C1 segment of cervical spinal cord (tissue), 14 donors: ENCODE measurements at places on chromosomes 16 and 17.

- DNase-seq, result peak; percentile 63
These were observed 63.3 kb upstream of the HSBP1 start for GRCh38 chr16:83744441-83744981.

DNA sequence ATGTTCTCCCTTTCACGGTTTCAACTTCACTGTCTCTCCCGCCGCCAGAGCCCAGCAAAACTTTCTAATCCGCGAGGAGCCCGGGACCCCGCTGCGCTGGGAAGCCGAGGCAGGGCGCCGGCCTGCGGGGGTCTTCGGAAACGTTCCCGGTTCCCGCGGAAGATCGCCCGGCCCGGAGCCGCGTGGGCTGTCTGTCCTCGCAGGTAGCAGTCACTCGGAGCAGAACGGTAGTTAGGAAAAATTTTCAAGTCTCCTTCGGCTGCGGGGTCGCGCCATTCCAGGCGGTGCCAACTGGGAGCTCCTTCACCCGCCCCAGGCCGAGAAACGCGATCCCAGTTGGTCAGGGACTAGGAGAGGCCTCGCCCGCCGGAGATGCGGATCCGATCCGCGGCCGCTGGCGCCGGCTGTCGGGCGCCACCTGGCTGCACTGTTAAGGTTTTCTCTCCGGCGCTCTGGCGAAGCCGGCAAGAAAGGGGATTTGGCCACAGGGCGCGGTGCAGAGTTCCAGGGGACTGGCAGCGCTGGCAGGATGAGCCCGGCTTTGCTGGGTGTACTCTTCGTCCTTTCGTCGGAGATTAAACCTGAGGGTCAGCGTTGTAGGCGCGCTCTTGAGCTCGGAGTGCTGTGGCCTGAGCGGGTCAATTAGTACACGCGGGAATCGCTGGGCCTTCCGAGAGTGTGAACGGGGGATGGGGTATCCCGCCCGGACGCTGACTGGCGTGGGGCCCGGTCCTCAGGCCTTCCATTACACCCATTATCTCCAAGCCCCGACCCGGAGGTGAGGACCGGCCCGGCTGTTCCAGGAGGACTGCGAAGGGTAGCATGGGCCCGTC, 135.4 kb downstream of the KCNJ12 start:
- DNase-seq, result peak; percentile 51

DNA sequence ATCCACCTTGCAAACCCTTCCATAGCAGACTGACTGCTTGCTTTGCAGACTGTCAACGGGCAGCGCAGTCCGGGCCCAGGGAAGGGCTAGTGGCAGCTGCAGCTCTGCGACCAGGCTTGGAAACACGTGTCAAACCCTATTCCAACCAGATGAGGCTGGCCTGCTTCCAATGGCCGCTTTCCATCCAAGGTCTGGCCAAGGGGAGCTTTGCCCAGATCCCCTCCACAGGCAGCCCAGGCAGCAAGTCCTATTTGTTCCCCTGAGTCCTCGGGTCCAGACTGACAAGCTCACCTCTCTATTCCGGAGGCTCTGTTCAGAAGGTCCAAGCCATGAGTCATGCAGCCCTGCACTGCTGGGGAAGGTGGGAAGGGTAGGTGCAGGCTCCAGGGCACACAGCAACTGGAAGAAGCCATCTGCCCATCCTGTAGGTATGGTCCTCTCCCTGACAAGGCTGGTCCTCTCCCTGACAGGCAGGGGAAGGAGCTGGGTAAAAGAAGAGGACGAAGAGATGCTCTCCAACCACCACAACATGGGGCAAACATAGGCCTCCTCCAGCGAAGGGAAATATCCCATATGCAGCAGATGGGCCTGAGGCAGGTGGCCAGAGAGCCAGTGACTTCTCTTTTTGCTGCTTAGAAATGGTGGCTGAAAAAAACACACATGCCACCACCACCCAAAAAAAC, 22.6 kb upstream of the AXIN2 start:
- peak; percentile 17 for DNase-seq

- DNase-seq, result no peak
These were observed 10.3 kb downstream of the LYRM1 start for GRCh38 chr16:20910781-20911321.

DNA sequence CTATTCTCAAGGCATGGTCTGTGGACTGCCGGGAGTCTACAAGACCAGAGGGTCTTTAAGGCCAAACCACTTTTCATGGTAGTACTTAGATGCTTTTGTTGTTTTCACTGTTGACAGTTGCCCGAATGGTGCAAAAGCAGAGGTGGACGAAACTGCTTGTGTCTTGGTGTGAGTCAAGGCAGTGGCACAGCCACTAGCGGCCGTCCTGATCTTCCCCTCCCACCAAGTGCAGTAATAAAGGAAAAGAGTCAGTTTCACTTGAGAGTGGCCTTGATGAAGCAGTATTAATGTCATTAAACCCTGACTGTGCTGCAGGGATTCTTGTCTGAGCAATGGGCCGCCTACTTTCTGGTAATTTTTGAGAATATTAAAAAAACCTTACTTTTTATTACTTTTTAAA, 109.1 kb downstream of the PRKCA start:
- no peak for DNase-seq

- DNase-seq, result no peak
These were observed 182.3 kb downstream of the AATF start for GRCh38 chr17:37130984-37131446.

- no peak for DNase-seq
These were observed 96.2 kb downstream of the RTN4RL1 start for GRCh38 chr17:1928976-1929375.

- no peak for DNase-seq
These were observed 15.9 kb upstream of the SLC12A3 start for GRCh38 chr16:56848955-56849689.

- DNase-seq, result no peak
These were observed 5.9 kb upstream of the AATK start for GRCh38 chr17:81171941-81172340.

DNA sequence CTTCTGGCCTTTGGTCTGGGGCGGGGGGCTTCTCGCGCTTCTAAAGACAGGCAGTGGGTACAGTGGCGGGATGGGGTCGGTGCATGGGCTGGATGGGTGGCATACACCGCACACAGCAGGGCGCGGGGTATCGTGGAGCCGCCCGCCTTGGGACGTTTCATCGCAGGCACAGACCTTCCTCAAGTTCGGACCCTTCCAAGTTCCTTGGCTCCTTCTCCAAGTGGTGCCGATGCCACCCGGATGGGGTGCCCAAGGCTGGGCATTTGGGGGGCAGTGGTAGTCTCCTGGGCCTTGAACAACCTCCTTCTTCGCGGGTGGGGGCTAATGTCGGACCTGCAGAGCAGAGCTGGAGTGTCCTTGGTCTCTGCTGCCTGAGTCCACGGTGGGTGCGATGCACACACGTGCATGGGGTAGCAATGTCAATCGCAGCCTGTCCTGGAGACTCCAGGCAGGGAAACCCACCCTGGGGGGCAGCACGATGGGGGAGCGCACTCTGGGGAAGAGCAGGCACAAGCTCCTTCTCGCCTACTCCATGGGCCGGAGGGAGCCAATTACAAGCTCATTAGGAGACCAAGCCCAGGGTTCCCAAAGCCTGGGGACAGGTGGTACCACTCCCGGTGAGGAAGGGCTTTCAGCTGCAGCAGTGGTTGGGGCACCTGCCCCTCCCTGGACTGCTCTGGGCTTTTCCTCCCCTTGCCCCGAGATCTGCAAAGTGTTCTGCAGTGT, 686 bp upstream of the MTSS2 start:
- DNase-seq, result no peak

- DNase-seq, result no peak
These were observed 3.1 kb downstream of the SPSB3 start for GRCh38 chr16:1779234-1779701.

DNA sequence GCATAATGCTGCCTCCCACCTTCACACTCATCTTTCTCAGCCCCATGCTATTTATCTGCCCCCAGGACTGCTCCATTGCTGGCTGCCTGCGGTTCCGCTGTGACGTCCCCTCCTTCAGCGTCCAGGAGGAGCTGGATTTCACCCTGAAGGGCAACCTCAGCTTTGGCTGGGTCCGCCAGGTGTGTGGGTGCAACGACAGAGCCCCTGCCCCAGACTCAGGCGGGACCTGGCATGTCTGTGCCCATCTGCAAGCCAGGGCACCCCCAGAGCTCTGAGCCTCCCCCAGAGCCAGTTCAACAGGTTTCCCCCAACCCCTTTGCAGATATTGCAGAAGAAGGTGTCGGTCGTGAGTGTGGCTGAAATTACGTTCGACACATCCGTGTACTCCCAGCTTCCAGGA, 12.9 kb upstream of the ITGAD start:
- no peak for DNase-seq

GRCh38 chr16:69386596-69386995, 789 bp upstream of the TERF2 start:
- no peak for DNase-seq

DNA sequence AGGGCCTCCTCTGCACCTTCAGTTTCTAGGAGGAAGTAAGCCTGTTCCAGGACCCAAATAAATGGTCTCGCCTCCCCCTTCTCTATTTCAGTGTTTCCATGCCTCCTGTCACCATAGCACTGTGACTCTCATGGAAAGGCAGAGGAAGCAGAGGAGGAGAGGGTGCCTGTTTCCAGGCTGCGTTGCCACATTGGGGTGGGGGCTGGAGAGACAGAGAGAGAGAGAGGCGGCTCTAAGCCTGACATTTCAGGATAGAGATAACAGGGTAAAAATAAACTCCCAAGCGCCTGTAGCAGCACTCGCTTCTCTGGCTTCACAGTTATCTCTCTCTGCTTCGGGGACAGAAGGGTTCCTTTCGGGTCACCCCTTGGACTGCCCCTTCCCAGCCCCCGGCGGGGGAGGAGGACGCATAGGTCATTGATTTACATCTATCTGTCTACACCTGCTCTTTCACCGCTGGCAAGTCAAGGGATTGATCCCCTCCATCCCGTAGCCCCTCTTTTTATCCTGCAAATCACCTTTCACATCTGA, 71.2 kb upstream of the MRTFB start:
- DNase-seq, result no peak
